ENCODE measurements at places on chromosomes 7 and 10.

DNA sequence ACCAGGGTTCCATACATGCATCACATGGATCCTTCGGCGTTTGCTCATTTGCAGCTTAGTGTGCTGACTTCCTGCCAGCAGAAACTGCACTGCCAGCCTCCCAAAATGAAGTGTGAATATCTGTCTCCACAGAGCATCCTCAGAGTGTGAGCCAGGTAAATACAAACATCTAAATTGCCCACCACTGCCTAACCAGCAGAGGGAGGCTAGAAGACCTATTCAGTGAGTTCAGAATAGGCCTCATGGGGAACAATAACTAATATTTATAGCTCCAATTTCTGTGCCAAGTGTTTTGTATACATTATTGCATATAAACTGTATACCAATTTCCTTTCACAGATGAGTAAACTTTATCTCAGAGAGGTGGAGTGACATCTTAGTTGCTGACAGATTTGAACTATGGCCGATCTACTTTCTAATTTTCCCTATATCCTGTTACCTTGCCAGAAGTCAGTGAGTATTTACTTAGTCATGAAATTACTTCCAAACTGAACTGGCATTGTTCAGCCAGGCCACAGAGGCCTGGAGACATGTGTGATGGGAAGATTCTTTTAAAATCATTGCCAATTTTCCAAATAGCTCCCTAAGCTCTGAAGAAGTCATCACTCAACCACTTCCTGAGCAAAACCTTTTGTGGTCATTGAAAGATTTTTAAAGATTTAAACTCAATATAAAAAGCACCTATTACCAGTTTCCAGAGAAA is 926.5 kb upstream of the GHITM start:
- DNase-seq = no peak
- H3K4me1 ChIP-seq = no peaks in the 10 kb centered on the region
- H3K27me3 ChIP-seq = no peaks in the 10 kb centered on the region

GRCh38 chr7:17998692-17999091 is 29.0 kb downstream of the PRPS1L1 start:
- H3K4me3 ChIP-seq = no peak overlapping the region
- no peak for DNase-seq
- no peaks in the 10 kb centered on the region for H3K36me3 ChIP-seq
- H3K27me3 ChIP-seq = no peaks in the 10 kb centered on the region
- no peaks in the 10 kb centered on the region for H3K4me1 ChIP-seq

GRCh38 chr7:71612911-71613310 is 481.0 kb downstream of the GALNT17 start:
- no peaks in the 10 kb centered on the region for H3K4me1 ChIP-seq
- H3K27ac ChIP-seq = peak overlapping the region; percentile 48
- no peak for DNase-seq
- H3K4me3 ChIP-seq = no peak overlapping the region

DNA sequence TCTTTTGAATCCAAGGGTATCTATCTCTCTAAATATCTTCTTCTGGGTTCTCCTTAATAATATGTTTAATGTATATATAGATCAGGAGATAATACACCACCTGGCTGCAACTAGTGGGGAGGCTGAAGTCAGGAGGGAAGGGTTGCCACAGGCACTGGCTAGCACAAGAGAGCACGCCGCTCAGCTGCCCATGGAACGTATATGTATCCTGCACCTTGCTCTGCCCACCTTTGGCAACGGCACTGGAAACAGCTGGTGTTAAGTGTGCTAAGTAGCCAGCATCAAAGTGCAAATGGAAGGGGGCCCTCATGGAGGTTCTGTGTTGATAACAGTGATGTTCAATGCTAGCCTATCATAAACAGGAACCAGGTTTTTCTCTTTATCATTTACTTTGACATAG is 49.8 kb upstream of the FAM133B start:
- no peak overlapping the region for H3K4me3 ChIP-seq
- no peaks in the 10 kb centered on the region for H3K27me3 ChIP-seq
- no peak overlapping the region for H3K27ac ChIP-seq
- H3K36me3 ChIP-seq = no peaks in the 10 kb centered on the region
- no peak for DNase-seq

- H3K27me3 ChIP-seq = no peaks in the 10 kb centered on the region
- no peak overlapping the region for H3K4me3 ChIP-seq
- no peak overlapping the region for H3K27ac ChIP-seq
- no peaks in the 10 kb centered on the region for H3K36me3 ChIP-seq
- no peak for DNase-seq
Observed at GRCh38 chr10:103799341-103799740, 56.0 kb downstream of the SH3PXD2A start.

DNA sequence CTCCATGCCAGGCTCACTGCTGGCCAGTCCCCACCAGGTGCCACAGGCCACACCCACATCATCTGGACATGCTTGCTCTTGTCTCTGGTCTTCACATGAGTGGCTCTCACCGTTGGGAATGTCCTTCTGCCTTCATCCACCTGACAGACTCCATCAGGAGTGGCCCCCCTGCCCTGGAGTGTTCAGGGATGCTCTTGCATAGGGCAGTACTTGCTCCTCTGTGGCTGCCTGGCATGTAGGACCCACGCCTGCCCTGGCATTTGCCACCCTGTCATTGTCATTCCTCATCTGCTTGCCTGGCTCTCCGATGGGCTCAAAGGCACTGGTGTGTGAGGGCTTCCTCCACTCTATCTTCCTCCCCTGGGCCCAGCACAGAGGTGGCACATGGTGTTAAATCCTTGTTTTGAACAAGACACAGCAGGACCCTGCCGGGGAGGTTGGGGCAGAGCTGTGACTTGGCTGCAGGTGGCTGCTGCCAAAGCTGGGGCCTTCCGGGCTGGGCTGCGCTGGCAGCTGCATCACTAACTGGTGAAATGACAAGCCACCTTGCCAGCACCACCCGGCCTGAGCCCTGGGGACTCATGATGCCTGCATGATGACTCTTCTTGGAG is 1.8 kb downstream of the SH2D4B start:
- no peak overlapping the region for H3K27ac ChIP-seq
- DNase-seq = peak; percentile 71
- H3K27me3 ChIP-seq = no peaks in the 10 kb centered on the region
- no peaks in the 10 kb centered on the region for H3K36me3 ChIP-seq
- H3K4me3 ChIP-seq = no peak overlapping the region
- peaks cover 24% of the 10 kb centered on the region for H3K4me1 ChIP-seq

DNA sequence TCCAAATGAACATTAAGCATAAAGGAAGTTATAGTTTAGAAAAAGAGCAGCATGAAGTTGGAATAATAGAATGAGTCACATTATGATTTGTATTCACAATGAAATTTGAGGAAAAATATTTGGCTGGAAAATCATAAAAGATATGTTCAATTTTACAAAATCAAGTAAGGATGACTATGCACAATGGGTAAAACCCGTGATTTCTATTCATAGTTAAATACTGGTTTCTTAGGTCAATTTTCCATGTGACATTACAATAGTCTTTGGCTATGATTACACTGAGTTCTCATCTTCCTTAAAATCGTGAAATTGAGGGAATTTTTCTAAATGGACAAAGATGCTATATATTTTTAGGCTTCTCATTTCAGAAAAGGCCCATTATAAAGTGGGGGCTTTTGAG is 17.4 kb upstream of the CCDC172 start:
- no peak overlapping the region for H3K27ac ChIP-seq
- no peak overlapping the region for H3K4me3 ChIP-seq
- no peaks in the 10 kb centered on the region for H3K36me3 ChIP-seq
- H3K27me3 ChIP-seq = no peaks in the 10 kb centered on the region
- no peak for DNase-seq

- H3K27ac ChIP-seq = no peak overlapping the region
- no peaks in the 10 kb centered on the region for H3K27me3 ChIP-seq
Observed at GRCh38 chr10:86486856-86487255, 34.7 kb downstream of the WAPL start.

GRCh38 chr7:30688718-30689221 is 6.5 kb upstream of the CRHR2 start:
- no peaks in the 10 kb centered on the region for H3K36me3 ChIP-seq
- H3K27ac ChIP-seq = no peak overlapping the region
- no peaks in the 10 kb centered on the region for H3K4me1 ChIP-seq
- DNase-seq = peak; percentile 57

GRCh38 chr10:51244748-51245490 is 170.6 kb downstream of the PRKG1 start:
- no peak overlapping the region for H3K4me3 ChIP-seq
- no peak for DNase-seq
- H3K4me1 ChIP-seq = no peaks in the 10 kb centered on the region
- H3K27ac ChIP-seq = no peak overlapping the region
- H3K27me3 ChIP-seq = no peaks in the 10 kb centered on the region

GRCh38 chr7:30285067-30285535 is 704 bp downstream of the ZNRF2 start:
- H3K4me1 ChIP-seq = peaks cover 43% of the 10 kb centered on the region
- no peaks in the 10 kb centered on the region for H3K36me3 ChIP-seq
- peak overlapping the region; percentile 74 for H3K4me3 ChIP-seq
- peak; percentile 40 for DNase-seq
- H3K27ac ChIP-seq = peak overlapping the region; percentile 95
- no peaks in the 10 kb centered on the region for H3K27me3 ChIP-seq

DNA sequence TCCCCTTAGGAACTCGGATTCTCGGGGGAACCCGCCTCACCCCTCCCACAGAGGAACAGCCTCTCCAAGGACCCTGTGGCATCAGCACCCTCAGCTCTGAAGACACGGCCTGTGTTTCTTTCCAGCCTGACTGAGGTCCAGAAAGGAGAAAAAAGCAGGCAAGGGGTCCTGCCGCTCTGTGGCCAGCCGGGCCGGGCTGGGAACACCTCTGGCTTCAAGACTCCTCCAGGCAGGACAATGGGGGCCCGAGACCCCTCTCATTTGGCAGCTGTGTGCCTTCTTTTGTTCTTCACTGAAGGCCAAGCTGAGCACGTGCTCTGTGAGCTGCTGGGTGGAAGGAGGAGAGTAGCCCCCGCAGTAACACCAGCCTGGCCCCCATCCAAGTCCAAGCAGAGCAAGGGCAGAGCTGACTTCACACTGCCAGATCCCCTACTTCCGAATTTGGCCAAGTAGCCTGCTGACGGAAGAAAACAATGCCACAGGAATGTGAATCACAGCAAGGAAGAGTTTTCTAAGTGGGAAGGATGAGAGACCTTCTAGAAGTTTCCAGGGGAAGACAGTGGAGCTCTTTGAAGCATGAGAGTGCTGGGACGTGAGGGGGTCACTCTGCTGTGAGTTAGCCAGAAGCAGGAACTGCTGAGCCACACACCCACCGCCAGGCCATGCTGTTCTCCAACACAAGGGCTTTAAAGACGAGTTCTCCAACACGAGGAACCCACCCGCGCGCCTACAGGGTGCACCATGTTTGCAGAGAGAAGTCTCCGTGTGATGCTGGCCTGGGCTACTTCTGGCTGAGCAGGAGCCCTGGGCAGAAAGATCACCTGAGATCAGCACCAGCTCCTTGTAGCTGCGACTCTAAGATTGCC is 3.1 kb downstream of the CNPY1 start:
- H3K4me1 ChIP-seq = no peaks in the 10 kb centered on the region
- H3K4me3 ChIP-seq = no peak overlapping the region
- DNase-seq = no peak
- H3K36me3 ChIP-seq = no peaks in the 10 kb centered on the region
- H3K27ac ChIP-seq = no peak overlapping the region

DNA sequence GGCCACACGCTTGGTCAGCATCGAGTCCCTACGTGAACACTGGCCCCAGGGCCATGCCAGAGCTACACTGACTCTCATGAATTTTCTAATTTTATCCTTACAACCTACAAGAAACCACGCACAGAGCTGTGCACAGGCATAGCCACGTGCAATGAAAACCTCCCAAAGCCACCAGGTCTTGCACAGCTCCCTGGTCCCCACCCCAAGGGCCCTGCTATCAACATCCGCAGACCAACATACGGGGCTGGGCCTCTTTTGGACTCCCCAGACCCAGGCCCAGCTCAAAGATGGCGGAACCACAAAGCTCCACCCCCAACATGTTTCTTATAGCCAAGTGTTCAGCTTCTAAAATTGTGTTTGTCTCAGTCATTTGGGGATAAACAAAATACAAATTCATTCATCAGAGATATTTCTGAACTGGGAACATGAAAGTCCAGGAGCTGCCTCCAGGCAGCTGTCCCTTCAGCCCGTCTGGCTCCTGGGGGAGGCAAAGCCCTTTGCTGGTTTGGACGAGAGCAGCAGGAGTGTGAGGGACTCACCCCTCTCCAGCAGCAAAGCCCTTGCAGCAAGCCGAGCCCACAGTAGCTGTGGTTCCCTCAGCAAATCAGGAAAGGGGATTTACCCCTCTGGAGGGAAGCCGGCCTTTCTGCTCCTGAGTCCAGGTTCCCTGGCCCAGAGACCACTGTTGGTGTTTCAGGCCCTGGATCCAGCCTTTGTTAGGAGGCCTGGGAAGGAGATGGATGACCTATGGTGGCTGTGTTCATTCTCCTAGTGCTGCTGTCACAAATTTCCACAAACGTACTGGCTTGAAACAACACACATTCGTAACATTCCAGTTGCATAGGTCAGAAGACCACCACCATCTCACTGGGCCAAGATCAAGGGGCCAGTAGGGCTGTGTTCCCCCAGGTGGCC is 75.1 kb downstream of the OAT start:
- H3K36me3 ChIP-seq = no peaks in the 10 kb centered on the region
- no peaks in the 10 kb centered on the region for H3K27me3 ChIP-seq
- no peak overlapping the region for H3K27ac ChIP-seq
- H3K4me3 ChIP-seq = no peak overlapping the region
- peaks cover 18% of the 10 kb centered on the region for H3K4me1 ChIP-seq
- DNase-seq = no peak

Measured in left lung (tissue), 14 donors.